ENCODE measurements at places on chromosomes 7 and 10.

GRCh38 chr7:27245798-27246691 lies 3.4 kb downstream of the EVX1 start:
- DNase-seq = no peak

GRCh38 chr7:98329100-98329790 lies 47.8 kb downstream of the BRI3 start:
- DNase-seq = no peak

- DNase-seq = no peak
Measured at GRCh38 chr7:95628831-95629439, 32.6 kb upstream of the PDK4 start.

DNA sequence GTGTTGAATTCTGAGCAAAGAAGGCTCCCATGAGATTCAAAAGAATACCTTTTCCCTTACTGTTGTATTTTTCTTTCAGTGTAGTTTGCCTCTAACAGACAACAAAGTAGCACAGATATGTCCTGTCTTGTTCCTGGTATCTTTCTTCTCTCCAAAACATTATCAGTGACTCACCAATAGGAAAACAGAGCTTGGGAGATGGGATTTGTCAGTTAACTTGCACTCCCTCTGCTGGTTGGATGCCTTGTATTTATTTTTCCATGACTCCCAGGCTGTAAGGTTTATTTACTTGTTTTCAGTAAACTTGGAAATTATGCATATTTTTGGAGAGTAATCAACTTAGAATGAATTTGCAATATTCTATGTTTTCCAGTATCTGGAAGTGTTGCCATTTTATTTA lies 129.7 kb downstream of the SAMD9 start:
- DNase-seq = no peak

GRCh38 chr7:158613481-158613880 lies 25.9 kb upstream of the PTPRN2 start:
- no peak for DNase-seq

GRCh38 chr7:144487901-144488300 lies 84.4 kb upstream of the NOBOX start:
- no peak for DNase-seq

- DNase-seq = no peak
Measured at GRCh38 chr10:114389426-114389825, 14.9 kb downstream of the AFAP1L2 start.
